ENCODE measurements at places on chromosomes 5 and 9. TPM values are rescaled to one million over a fixed set of nuclear protein-coding genes. Genes with fewer than 3 reads are reported as not detected.

PCDHB7 gene
- 7.1 TPM for total RNA-seq

OLFML2A gene
- total RNA-seq = 5.4 TPM

PRR7 gene
- total RNA-seq = 11.0 TPM

OLFM1 gene
- 14.5 TPM for total RNA-seq

- DNase-seq = no peak
Measured at GRCh38 chr9:117072216-117072615, 342.6 kb downstream of the ASTN2 start.

DNA sequence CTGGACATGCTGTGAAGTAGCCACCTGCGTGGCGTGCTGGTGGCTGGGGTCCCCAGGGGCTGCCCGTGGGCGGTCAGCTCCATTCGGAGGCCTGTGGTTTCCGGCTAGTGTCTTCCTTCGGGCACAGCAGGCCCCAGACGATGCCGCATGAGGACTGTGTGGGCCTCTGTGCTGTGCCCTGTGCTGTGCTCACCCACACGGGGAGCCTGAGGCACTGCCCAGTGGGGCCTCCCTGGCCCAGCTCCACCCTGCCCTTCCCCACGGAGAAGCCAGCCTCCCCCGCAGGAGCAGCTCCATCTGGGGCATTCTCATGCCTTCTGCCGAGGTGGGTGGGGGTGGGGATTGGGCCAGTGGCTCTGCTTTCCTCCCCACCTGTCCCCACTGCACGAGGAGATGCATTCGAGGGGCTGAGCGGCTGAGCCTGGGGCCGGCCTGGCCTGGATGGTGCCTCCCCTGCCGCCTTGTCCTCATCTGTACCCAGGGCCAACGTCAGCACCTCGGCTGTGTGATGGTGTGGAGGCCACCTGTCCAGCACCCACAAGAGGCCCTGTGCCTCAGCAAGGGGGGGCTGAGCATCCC, 24.2 kb downstream of the RXRA start:
- no peak for DNase-seq

DNA sequence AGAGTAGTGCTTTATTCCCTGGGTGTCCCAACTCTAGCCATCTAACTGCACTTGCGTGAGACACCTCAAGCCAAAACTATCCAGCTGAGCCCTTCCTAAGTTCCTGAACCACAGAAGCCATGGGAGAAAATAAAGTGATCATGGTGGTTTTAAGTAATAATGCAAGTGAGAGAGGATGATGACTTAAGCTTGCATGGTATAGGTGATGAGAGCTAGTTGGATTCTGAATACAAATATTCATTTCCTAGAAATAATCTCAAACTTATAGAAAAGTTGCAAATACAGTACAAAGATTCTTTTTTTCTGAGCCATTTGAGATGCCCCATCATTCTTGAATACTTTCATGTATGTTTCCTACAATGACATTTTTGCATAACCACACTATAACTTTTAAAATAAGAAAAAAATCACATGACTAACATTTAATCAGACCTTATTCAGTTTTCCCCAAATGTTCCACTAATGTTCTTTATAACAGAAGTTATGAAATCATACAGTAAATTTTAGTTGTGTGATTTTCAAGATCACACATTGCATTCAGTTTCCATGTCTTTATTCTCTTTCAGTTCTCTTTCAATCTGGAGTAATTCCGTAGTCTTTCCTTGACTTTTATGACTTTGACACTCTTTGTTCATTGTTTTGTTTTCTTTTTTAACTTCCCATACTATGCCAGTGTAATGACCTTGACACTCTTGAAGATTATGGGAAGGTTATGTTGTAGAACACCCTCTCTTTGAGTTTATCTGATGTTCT, 5.5 kb upstream of the AK3 start:
- DNase-seq = no peak

DNA sequence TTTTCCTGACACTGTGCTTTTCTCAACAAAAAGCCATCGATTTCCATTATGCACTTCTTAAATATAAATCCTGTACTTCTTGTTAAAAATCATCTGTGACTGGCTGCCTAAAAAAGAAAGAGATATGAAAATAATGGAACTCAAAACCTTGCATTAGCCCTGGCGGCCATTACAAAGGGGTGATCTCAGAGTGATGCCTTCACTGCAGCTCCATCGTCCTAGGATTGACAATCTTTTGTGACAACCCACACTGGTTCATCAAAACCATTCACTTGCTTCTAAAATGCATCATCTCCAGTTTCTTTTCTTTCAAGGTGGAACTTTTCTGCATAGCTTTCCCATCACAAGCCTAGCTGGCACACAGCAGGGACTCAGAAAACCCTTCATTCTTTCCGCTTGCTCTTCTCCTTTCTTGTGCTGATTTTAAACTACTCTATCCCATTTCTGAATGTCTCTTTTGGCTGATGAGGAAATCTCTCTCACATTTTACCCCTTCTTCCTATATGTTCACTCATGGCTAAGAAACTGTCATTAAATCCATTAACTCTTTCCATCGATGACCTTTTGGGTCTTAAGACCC, 351.9 kb downstream of the GLIS3 start:
- no peak for DNase-seq

DNA sequence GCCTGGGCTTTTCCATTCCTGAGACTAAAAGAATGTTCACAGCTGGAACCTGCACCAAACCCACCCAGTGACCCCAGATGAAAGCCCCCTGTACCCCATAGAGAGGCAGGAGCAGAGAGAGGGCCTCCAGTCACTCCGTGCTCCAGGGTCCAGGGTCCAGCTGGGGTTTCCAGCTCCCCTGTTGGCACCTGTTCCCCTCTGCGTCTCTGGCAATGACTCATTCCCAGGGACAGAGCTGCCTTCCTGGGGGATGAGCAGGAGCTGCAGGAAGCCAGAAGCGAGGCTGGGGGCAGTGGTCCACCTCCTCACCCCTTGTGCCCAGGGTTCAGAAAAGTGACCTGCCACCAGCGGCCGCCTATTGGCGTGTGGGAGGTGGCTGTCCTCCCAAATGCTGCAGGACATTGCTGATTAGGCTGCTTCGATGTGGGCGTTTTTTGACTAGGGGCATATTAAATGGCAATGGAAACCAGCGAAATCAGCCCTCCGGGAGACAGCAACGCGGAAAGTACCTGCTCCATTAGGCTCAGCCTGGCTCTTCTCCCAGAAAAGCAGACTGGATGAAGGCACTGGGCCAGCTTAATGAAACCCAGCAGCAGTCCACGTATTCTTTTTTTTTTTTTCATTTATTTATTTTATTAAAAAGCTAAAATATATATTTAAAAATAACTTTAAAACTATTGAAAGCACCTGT, 97.4 kb downstream of the DAP start:
- no peak for DNase-seq

GRCh38 chr9:111886983-111887718, 9.5 kb upstream of the UGCG start:
- DNase-seq = no peak

DNA sequence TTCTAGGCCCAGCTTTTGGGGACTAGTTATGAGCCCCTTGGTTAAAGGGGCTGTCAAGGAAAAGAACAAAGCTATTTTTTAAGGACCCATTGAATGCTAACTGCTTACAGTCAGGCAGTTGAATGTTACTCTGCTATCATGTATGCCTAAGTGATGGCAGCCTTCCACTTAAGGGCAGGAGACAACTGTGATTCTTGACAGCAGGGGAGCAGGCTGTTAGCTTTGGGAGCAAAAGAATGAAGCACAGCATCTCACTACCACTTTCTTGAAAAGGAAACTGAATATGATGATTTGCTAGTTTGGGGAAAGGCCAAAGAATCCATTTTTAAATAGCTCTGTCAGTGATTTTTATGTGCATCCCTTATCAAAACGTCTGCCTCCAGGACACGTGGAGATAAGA, 221.6 kb downstream of the SH3GL2 start:
- no peak for DNase-seq

- DNase-seq = no peak
Measured at GRCh38 chr5:180013678-180014077, 57.9 kb downstream of the RNF130 start.

DNA sequence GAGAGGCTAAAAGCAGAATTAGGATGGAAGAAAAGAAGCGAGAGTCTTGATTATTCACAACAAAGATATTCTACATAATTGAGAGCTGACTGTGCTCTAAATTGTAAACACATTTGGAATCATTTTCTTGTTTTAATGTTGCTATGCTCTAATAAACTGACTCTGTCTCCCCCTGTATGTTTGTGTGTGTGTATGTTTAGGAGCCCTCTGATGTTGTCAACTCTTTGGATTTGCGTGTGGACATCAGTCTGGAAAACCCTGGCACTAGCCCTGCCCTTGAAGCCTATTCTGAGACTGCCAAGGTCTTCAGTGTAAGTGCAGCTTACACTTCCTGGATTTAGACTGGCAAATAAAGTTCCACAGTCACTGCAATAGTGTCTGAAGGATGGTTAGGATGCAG, 37.8 kb downstream of the MOCS2 start:
- DNase-seq = no peak

DNA sequence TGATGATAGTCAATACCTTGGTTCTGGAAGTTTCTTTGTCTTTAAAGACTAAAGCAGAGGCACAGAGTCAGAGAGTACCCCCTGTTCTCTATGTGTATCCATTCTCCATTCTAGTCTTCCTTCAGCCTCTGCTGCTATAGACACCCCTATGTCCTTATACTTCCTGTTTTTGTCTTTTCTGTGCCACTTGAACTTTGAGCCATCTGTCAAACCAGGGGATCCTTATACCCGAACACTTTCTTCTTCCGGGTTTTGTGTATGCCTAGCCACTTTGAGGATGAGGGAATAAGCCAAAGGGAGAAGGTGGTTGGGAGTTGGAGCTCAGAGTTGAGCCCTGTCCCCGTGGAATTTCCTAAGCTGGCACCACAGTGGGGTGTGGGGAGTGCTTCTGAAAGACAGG, 61.1 kb upstream of the IL6ST start:
- DNase-seq = no peak

Measured in thoracic aorta (tissue), 2 donors.